ENCODE measurements at places on chromosomes 4 and X. TPM values are rescaled to one million over a fixed set of nuclear protein-coding genes. Genes with fewer than 3 reads are reported as not detected.

- no peak for DNase-seq
These were observed 61.9 kb downstream of the SEC24B start for GRCh38 chr4:109495514-109495913.

DNA sequence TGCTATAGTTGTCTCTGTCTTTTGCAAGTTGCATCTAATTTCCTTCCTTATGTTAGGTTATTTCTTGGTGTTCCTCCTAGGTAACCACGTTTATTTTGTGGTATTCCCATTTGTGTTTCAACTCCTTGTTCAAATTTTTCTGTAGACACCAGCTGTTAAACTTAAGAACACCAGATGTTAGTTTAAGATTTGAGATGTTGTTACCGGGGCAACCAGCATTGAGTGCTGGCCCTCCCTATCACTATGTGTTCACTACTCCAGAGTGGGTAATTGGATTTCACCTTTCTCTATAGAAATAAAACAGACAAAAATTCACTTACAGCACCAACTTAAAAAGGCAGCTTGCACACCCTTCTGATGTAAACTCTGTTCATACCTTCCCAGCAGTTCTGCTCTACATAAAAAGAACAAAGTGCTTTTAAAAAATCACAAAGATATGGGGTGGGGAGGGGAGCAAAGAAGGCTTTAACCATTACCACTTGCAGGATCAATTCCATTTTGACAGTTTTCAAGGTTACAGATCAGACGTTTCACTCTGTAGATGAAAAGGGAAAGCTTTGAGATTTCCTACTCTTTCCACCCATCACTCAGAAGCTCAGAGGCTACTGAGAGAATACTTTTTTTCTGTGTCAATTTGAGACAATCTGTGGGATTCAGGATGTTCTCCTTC lies 82.9 kb downstream of the DKK2 start:
- peak; percentile 8 for DNase-seq

The TLR6 gene
- 2.9 TPM for total RNA-seq

DNA sequence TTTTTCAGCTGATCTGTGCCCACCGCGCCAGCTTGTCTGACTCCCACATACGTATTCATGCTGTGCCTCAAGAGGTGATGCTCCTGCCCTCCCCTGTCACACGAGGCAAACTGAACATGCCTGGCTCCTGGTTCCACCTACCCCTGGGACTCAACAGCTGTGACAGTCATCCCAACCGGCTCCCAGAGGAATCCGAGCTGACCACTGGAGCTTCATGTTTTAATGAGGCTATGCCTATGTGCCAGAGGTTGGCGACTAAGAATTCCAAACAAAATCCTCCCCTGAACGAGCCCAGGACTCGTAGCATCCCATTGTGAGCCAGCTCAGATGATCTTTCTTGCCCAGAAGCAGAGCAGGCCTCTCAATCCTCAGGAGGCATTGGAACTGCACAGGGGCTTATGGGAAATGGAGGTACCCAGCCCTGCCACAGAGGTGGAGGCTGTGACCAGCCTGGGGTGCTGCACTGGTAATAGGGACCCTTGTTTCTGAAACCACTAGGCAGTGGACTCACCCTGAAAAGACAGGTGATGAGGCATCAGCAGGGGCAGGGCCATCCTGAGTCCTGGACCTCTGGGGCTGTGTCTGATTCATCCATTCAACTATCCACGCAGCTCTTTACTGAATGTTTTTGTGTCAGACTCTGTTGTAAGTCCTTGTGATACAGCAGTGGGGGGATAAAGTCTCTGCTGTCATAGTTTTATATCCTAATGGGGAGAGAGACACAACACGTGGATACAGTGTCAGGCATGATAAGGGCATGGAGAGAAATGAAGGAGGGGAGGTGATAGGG lies 325.0 kb downstream of the EVC2 start:
- no peak for DNase-seq

DNA sequence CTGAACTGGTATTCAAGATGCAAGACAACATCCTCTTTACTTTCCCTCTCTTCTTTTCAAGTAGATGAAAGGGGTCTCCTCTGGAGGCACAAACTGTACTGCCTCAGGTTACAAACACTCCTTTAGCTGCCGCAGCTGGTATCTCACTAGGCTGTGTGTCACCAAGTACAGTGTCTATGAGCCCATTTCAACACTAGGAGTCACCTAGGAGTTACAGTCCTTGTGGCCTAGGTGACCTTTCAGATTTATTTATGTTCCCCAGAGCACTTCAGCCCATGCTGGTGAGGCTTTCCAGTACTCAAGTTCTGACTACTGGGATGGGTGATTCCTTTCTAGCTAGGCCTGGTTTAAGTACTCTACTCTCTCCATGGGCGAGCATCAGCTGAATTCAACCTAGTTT lies 32.4 kb upstream of the TMLHE start:
- no peak for DNase-seq

The AMER1 gene
- total RNA-seq: 1.8 TPM

The LNX1 gene
- 15.0 TPM for total RNA-seq

GRCh38 chr4:26741491-26741871 lies 119.2 kb upstream of the STIM2 start:
- no peak for DNase-seq

DNA sequence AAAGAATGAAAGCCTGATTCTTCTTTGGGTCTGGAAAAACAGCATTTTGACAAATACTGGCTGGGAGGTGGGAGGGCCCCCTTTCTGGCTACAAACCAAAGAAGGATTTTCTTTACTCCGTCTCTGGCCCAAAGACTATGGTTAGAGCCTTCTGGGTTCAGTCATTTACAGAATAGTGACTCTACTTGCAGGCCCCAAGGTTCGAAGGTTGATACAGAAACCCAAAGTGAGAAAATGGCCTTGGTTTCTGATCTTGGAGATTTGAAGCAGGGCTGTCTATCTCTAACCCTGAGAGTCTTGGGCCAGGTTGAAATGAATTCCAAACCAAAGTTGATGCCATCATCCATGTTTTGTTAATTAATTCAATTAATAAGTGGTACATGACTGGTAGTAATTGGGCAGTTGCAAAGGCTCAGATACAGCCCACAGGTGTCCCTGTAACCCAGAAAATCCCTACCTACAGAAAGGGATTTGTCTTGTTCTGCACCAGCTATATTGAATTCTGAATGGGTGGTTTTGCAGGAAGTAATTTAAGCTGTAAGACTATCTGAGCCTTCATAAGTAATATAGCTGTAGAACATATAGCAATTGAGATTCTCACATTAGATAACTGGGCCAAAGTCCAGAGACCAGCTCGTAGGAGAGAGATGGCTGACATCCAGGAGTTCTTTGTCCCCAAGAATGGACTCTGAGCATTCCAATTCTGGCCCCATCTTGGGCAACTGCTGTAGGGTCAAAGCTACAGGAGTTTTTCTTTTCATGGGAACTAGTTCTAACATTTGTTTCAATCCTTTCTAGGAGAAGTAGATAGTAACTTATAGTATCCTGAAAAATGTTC lies 34.5 kb downstream of the CHRNA9 start:
- no peak for DNase-seq

The PPP3CA gene
- total RNA-seq: 34.4 TPM

DNA sequence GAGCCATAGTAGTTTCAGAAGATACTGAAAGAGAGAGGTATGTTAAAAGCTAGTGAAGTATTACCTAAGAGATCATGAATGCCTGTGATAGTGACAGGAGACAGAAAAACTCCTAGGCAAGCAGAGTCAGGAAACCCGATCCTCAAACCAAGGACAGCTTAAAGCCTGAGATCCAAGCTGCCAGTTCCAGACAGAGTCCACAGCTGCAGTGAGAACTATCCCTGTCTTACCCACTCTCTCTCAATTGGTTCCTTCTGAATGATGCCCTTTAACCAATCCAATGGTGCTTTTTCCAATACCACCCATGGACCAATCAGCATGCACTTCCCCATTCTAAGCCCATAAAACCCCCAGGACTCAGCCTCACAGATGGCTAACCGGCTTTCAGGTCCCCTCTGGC lies 90.4 kb upstream of the PCDH10 start:
- peak; percentile 7 for DNase-seq

GRCh38 chrX:13855689-13856450 lies 39.0 kb upstream of the GPM6B start:
- peak; percentile 6 for DNase-seq

GRCh38 chr4:5277079-5277478 lies 225.8 kb downstream of the STK32B start:
- no peak for DNase-seq

DNA sequence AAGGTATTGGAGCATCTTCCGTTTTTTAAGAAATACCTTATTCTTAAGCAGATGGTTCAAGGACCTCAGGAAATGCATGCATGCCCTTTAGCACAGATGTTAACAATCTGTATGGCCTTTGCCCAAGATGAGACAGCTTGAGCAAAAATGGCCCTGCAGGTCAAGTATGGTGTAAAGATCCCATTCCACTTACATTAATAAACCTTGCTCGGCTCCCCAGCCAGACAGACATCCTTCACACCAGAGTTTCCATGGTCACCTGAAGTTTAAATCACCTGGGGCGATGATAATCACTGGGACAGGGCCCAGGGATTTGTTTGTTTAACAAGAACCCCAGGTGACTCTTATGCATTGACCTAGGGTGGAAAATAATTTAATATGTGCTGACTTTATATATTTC lies 287.0 kb upstream of the NOCT start:
- no peak for DNase-seq

- peak; percentile 45 for DNase-seq
These were observed 43.8 kb downstream of the PALLD start for GRCh38 chr4:168540503-168541265.

The H2BW2 gene
- total RNA-seq: not detected

GRCh38 chr4:82848706-82849105 lies 42.2 kb downstream of the SEC31A start:
- DNase-seq: peak; percentile 13

The GJB1 gene
- total RNA-seq: not detected

The PFKFB1 gene
- not detected for total RNA-seq

The KLF8 gene
- 2.2 TPM for total RNA-seq
